Esophagus squamous epithelium (tissue), 5 donors: ENCODE measurements at places on chromosomes 2 and 18. TPM values are rescaled to one million over a fixed set of nuclear protein-coding genes. Genes with fewer than 3 reads are reported as not detected.

- no peak for DNase-seq
These were observed 31.4 kb upstream of the AGAP1 start for GRCh38 chr2:235462415-235462790.

DNA sequence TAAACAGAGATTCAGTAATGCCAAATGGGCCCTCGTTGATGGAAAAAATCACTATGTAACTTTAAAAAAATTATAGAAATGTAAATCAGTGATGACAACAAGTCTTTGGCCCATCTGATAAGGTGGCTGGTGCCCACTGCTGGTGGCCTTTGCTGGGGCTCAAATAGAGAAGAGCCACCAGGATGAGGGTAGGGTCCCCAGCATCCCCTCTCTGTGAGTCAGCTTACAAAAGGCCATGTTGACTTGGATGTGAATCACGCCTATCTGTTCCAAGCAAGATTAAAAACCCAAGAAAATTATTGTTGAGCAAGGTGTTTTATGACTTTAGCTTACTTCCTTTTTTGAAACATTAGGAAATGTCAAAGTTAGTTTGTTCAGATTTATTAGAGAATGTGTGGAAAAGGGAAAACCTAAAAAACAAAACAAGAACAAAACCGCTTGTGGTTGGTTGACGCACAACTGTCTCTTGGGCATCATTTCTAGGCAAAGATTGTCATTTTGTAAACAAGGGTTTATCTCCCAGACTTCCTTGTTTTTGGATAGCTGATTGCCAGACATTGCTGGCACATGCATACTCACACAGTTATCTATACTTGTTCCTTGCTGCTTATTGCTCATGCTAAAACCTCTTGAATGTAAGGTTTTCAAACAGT, 53.7 kb upstream of the ZNF396 start:
- DNase-seq, result no peak

GRCh38 chr2:59874971-59875755, 678.3 kb downstream of the BCL11A start:
- no peak for DNase-seq

- no peak for DNase-seq
These were observed 67.6 kb downstream of the PTPN2 start for GRCh38 chr18:12816451-12816850.

- no peak for DNase-seq
These were observed 234.0 kb upstream of the RAB12 start for GRCh38 chr18:8375249-8375648.

GRCh38 chr2:60109744-60110143, 443.7 kb downstream of the BCL11A start:
- DNase-seq, result no peak

DNA sequence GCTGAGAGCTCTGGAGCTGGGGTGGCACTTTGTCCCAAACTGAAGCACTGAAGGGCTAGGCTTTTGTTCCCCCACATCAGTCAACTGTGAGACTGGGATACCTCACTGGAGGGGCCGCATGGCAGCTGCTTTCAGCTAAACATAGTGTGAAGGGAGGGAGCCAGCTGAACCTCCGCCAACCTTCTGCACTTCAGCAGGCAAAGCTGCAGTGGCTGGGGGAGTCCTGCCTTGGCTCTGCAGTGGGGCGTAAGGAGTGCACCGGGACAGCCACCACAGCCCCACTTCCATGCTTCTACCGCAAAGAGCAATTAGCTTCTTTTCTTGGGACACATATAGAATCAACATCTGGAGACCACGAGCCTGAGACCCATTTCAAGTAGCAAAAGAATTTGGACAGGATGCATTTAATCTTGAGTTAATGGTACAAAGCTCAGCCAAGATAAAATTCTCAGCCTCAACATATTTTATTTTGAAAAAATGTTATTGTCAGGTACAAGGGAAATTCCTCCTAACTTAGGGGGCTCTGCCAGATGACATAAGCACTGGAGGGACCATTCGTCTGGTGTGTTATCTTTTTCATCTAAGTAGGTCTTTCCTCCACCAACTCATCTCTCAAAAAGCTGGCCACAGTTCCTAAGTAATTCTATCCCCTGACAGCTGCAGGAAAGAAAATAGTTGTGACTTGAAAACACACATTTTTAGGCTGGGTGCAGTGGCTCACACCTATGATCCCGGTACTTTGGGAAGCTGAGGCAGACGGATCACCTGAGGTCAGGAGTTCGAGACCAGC, 25.6 kb upstream of the MYCN start:
- no peak for DNase-seq

- no peak for DNase-seq
These were observed 17.4 kb upstream of the ANKRD53 start for GRCh38 chr2:70960833-70961647.

DNA sequence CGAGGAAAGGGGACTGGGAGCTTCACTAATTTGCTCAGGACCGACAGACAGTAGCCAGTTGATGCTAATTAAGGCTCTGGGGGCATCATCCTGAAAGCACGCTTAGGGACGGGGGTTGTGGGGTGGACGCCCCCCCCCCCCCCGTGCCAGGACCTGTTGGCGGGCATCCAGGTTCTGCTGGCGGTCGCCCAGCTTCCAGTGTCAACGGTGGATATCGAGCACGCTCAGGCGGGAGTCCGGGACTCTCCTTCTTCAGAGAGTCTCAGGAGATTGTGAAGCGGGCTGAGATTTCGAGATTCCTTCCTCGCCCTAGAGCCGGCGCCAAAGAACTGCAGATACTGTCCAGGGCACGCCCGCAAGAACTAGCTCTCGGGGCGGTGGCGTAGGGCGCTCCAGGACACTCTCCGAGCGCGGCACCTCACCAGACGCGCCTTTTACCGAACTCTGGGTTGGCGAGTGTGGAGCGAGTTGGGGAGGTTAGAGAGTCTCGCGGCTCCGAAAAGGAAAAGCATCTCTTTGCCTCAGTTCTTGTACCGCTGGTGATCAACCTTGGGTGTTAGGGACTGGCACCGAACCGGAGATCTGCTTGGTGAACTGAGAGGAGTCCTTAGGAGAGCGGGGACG, 5.6 kb downstream of the RAX start:
- DNase-seq, result no peak

- DNase-seq, result no peak
These were observed 224.2 kb upstream of the CTAGE1 start for GRCh38 chr18:22641958-22642357.

- DNase-seq, result no peak
These were observed 162.3 kb downstream of the ACKR3 start for GRCh38 chr2:236731767-236732580.

DNA sequence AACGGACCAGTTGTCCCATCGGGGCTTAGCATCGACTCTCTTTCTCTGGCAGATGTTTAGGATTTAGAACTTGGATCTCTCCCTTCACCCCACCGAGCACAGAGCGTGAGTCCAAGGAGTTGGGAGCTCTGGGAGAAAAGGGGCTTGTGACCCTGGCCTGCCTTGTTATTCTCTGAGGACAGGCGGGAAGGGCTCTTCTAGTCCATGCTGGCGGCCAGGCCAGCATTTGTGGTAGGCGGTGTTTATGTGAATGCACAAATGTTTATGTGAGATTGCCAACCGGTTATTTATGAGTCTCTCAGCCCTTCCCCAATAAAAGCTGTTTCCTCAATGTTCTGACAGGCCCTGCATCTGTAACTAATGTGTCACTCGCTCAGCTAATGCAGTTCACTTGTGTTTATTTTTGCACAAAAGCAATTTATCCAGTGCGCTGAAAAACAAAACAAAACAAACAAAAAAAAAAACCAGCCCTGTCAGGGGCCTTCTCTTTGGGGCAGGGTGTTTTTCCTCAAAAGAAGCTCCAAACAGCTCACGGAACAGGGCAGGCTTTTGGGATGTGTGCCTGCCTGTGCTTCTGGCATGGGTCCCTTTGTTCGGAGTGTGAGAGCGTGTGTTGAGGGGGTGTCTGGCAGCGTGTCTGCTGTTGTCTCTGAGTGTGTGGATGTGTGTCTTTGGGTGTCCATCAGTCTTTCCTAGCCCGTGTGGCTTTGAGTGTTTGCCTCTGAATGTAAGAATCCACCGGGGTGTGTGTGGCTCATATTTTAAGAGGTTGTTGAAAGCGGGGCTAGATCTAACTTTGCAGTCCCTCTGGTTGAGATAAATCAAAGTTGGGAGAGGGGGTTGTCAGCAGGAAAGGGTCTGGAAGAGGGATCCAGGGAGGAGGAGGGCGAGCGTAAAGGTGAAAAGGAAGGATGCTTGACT, 52.8 kb upstream of the HAAO start:
- no peak for DNase-seq

DNA sequence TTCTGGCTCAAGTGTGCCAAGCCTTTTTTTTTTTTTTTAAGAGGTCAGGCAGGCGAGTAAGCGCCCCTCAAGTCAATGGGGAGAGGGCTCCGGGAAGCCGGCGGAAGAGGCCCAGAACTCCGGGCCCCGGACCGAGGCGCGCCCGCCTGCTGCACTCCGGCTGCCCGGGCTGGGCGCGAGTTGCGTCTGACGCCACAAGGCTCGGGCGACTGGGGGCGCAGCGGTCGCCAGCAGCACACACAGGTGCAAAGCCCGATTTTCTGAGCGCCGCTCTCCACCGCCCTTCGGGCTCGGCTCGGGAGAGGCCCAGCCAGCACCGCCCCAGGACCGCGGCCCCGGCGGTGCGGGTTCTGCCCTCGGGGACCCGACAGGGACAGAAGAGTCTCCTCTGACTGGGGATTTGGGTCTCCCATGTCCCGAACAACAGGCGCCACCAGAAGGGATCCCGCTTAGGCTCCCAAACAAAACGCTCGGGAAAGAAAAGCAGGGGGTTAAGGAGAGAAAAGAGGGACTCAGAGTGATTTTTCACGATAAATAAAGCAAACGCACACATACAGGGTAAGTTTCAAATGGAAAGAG, 787 bp downstream of the ERBB4 start:
- no peak for DNase-seq

DNA sequence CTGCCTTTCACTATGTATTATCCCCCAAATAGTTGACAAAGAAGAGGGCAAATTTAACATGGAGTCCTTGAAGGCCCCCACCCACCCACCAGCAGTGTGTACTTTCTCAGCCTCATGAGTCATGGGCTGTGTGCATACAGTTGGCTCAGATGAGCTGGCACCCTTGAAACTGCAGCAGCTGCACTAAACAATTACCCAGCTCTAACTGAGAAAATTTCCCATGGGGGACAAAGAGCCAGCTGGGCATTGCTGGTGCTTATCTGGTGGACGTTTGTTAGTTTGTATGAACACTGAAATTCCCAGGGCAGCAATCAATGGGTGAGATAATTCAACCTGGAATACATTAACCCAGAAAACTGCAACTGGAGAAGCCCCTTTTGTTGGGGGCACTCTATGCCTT, 131.7 kb downstream of the GCA start:
- no peak for DNase-seq

- DNase-seq, result no peak
These were observed 392.3 kb upstream of the TNP1 start for GRCh38 chr2:217252181-217252580.

DNA sequence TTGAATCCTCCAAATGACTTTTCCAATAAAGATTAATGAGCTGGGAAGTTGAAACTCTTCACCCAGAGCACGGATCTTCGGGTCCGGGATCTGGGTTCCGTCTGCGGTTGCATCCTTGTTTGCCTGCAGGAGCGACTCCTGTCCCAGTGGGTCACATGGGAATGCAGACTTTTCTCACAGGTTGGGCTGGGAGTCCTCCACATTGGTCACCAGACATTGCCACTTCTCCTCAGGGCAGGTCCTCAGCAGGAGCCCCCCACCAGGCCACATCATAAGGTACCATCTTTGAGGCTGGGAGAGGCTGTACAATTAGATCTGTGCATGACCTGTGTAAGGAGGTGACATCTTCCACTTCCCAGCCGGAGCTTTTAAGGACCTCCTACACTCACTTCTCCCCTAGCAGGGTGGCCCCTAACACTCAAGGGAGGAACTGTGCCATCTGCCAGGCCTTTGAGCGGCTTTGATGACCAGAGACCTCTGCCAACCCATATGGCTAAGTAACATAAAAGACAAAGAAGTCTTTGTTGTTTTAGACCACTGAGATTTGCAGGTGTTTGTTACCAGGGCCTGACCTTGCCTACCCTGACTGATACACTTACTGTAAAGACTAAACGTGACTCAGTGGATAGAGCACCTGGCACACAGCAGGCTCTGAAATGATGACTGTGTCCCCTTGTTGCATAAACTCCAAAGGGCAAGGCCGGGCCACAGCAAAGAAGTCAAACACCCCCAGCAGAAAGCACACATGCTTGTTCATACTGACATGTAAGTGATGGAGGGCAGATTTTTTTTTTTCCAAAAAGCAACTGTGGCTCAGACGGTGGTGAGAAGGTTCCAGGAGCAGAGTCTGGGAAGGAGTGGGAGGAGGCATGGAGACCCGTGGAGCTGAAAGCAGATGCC, 7.9 kb upstream of the TEX51 start:
- no peak for DNase-seq

GRCh38 chr18:78296166-78296565, 683.5 kb upstream of the SALL3 start:
- no peak for DNase-seq

DNA sequence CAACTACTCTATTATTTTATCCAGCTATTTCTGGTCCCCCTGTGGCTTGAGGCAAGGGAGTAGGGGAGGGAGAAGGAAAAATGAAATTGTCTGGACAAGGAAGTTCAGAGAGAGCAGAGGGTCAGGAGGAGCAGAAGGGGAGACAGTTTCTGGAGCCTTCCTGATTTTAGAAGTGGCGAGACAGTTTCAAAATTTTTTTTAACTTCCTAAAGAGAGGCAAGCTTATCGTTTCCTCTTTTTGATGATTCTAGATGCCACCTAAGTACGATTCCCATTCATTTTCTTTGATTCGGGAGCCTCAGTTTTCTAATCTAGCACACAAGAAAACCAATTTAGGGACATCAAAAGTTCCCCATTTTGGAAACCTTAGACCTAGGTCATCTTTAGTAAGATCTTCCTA, 96.9 kb upstream of the B3GNT2 start:
- DNase-seq, result no peak

Gene RGPD3
- 0.49 TPM for total RNA-seq

Gene TIMM21
- 53.6 TPM for total RNA-seq

Gene UGT1A10
- total RNA-seq, result 29.3 TPM

Gene PLCD4
- 2.7 TPM for total RNA-seq

Gene IL1RN
- 1,539 TPM for total RNA-seq

Gene EPG5
- 28.8 TPM for total RNA-seq

Gene FEV
- not detected for total RNA-seq

Gene MROH2A
- 0.83 TPM for total RNA-seq

Gene ALPP
- total RNA-seq, result not detected

Gene SERPINB12
- 1.5 TPM for total RNA-seq
